Stimulated activated naive B cell treated with anti-CD40 and anti-IgM and Interleukin-4, amounts not matched to agents 10 μg/mL and 1 μg/mL and 100 μg/mL, for 72 hours (primary cell): ENCODE measurements at places on chromosomes 16 and 17.

DNA sequence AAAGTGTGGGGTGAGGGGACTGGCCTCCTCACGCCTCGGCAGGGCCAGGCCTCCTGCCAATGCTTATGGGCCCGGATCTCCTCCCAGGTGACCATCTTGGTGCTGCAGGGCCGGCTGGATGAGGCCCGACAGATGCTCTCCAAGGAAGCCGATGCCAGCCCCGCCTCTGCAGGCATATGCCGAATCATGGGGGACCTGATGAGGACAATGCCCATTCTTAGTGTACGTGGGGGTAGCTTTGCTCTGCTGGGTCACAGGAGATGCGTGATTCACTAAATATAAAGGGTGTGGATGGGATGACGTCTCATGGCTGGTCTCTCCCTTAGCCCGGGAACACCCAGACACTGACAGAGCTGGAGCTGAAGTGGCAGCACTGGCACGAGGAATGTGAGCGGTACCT, 19.5 kb downstream of the NUP85 start:
- DNase-seq: no peak

- DNase-seq: no peak
Measured at GRCh38 chr17:75159196-75160031, 5.1 kb upstream of the JPT1 start.

- no peak for DNase-seq
Measured at GRCh38 chr16:29714972-29715371, 30.8 kb downstream of the C16orf54 start.

DNA sequence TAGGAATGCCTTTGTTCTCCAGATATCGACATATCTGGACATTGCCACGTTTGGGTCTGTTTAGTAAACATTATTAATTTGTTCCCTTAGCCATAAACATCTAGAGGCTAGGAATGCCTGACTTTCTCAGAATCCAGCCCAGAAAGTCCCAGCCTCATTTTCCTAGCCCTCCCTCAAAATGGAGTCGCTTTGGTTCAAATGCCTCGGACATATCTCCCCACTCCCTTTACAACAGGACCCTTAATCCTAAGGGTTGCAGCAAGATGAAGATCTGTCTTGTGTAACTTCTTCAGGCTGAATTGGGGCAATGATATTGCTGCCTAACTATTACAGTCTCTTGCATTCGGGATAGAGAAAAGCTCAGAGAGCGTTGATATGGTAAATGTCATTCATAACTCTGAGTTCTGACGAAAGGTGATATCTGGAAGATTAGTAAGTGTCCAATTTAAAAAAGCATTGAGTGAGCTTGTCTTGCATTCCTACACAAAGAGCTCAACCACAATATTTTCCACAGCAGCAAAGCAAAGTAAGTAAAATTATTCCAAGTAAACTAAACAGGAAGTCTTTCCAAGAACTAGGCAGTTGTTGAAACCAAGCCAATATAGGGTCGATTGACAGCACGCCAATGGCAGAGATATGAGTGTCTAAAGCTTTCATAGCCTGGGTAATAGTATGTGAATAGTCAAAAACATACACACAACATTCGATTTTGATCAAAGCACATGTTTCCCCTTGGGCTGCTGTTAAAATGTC, 46.0 kb upstream of the ARL4D start:
- no peak for DNase-seq

- DNase-seq: no peak
Measured at GRCh38 chr17:489758-490329, 137.2 kb upstream of the RPH3AL start.

DNA sequence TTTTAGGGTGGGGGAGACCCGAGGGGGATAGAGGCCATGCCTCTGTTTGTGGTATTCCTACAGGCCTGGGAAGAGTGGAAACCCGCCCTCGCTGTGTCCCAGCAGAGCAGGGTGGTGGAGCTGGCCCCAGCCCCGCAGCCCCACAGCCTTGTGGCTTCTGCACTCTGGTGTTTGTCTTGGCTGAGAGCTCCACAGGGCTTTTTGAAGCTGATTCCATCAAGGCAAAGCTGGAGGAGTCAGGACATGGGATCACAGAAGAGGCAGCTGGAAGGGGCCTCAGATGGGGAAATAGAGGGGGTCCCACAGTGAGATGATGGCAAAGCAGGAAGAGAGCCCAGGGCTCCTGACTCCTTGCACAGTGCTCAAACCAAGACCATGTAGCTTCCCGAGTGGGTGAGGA, 5.0 kb upstream of the WFIKKN2 start:
- no peak for DNase-seq

- DNase-seq: no peak
Measured at GRCh38 chr16:29844575-29845331, 18.3 kb downstream of the CDIPT start.

DNA sequence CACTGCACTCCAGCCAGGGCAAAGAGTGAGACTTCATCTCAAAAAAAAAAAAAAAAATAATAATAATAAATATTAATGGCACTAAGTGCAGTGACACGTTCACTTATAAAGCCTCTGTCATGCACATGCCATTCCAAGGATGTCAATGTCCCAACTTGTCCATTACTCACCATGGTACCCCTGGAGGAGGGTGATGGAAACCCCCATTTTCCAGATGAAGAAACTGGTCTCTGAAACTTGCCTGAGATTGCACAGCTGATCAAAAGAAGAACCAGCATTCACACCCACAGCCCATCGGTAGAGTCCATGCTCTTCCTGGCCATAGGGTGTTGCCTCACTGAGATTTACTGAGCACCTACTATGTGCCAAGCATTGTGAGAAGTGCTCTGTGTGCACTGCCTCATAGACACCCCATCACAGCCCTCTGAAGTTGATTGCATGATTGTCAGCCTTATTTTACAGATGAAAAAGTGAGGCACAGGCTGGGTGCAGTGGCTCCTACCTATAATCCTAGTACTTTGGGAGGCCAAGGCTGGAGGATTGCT, 123.7 kb downstream of the ABCC1 start:
- no peak for DNase-seq
